ENCODE measurements at places on chromosomes 12 and 14. TPM values are rescaled to one million over a fixed set of nuclear protein-coding genes. Genes with fewer than 3 reads are reported as not detected.

DNA sequence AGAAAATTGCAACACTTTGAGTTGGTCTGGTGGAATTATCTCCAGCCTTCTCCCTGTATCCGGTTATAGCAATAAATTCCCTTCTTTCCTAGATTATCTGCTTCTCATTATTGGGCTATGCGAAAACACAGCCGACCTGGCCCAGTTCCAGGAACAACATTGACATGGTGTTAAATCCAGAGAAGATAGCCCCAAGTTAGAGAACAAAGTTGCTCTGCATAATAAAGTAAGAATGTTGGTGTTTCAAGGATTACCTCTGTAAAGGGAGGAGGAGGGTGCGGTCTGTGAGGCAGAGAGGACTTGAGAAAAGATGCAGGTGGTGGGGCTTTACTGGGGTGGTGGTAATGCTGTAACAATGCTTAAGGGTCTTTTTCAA is 12.1 kb downstream of the TCL1A start:
- peak; percentile 80 for ATAC-seq

- no peak for ATAC-seq
These were observed 7.4 kb upstream of the RNU7-1 start for GRCh38 chr12:6936194-6936635.

DNA sequence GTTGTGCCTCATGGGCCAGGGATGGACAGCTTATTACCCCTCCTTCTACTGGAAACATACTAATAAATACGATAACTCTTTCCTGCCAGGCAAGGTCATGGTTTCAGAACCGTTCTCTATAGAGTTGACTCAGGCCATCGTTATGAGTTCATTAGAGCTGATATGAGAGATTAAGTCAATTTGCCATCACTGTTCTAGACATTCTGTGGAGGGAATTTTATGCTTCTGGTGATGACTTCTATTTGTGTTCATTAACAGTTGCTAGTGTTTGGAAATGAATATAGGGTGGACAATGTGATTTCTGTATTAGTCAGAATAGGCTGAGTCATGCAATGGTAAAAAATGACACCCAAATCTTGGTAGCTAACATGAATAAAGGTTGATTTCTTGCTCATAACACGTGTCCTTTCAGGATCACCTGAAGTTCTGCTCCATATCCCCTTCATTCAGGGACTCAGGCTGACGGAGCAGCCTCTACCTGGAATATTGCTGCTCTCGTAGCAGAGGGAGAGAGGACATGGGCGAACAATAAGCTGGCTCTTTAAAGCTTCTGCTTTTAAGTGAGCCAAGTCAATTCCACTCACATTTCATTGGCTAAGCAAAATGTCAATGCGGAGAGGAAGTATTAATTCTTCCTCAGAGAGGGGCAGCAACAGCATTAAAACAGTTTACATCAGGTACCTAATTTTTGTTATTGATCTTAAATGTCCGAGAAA is 18.5 kb upstream of the TBPL2 start:
- ATAC-seq: no peak

DNA sequence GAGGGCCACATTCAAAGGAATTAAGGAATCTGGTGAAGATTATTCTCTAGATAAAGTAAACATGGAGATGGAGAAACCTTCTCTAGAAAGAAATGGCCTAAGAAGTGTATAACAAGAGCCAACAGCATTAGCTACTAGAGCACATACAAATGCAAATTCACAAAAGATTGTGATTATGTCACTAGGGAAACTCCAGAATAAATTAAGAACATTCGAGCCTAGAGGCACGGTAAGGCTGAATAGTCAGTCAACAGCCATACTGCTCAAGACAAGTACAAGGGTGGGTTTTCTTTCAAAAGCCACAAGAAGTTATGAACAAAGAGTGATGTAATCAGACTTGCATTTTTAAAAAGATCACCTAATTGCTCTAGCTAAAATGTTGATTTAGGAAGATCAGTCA is 25.4 kb downstream of the PPP4R3A start:
- ATAC-seq: no peak

DNA sequence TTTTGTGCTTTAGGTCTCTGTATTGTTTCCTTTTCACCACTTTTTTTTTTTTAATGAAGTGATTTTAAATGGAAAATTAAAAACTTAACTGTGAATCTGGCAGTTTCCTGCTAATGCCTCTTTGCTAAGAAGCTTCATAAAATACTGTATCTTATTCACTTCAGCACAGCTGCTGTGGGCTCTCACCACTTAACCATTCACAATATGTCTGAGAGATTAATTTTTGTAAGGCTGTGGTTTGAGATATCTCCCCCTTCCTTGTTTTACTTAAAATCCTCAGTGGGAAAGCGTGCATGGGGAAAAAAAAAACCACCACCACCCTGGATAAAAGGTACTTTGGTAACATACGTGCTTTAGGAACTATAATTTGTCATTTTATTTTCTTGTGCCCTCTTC is 115.9 kb downstream of the ETV6 start:
- ATAC-seq: no peak

DNA sequence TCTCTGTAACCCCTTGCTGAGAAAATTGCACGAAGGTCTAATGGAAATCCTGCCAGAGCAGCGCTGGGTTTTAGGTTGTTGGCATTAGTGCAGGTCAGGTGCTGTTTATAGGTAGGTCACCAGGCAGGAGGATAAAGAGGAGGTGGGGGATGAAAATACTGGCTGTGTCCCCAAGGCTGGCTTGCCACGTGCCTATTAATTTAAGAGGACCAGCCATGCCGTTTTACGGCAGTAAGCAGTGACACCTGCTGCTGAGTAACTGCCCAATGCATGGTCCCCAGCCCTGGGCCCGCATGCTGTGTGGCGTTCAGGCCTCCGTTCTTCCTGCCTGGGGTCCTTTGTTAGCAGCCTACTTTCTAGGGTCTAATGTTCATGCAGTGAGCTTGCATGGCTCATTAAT is 67.2 kb downstream of the WDR20 start:
- no peak for ATAC-seq

DNA sequence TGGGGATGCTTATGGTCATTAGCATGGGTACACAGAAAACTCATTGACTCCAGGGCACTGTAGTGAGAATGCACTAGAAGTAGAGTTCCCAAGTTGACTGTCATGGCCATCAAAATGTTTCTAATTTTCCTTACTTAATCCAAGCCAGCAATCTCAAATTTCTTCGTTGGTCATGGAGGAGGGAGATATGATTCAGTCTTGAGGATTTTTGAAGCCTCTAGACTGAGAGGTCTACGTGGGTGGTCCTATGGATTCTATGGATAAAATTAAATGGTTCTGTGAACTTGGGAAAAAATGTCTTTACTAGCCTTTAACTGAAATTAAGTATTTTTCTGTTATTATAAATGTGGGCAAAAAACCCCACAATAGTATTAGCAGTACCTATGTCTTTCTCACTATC is 508.5 kb downstream of the FUT8 start:
- no peak for ATAC-seq

The ASPG gene
- total RNA-seq: 1.1 TPM

The GLT8D2 gene
- total RNA-seq: 3.0 TPM

The SPIC gene
- total RNA-seq: not detected

The NTF3 gene
- 2.5 TPM for total RNA-seq
